ENCODE measurements at places on chromosomes 4 and X.

DNA sequence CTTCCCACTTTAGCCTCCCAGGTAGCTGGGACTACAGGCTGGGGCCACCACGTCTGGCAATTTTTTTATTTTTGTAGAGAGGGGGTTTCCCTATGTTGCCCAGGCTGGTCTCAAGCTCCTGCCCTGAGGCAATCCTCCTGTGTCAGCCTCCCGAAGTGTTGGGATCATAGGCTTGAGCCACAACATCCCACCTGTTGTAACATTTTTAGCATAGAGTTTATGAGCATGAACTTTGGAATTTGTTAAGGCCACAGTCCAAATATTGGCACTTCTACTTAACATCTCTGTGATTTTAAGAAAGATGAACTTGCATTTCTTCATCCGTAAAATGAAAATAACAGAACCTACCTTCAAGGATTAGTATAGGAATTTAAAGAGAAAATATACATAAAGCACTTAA is 445.6 kb downstream of the IQCM start:
- DNase-seq, result no peak

- no peak for DNase-seq
These were observed 81.9 kb downstream of the PJA1 start for GRCh38 chrX:69083361-69083760.

DNA sequence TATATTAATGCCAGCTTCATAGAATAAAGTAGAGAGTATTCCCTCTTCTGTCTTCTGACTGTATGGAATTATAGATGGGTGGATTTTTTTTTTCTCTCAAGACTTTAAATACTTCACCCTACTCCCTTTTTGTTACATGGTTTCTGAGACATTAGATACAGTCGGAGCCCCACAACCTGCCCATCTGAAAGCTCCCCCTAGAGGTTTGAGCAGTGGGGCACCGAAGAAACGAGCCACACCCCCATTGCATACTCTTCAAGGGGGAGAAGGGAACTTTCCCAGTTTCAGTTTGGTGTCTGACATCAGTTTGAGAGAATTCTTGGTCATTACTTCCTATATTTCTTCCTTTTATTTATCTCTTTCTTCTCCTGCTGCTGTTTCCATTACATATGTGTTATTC is 437.6 kb upstream of the AGA start:
- no peak for DNase-seq

DNA sequence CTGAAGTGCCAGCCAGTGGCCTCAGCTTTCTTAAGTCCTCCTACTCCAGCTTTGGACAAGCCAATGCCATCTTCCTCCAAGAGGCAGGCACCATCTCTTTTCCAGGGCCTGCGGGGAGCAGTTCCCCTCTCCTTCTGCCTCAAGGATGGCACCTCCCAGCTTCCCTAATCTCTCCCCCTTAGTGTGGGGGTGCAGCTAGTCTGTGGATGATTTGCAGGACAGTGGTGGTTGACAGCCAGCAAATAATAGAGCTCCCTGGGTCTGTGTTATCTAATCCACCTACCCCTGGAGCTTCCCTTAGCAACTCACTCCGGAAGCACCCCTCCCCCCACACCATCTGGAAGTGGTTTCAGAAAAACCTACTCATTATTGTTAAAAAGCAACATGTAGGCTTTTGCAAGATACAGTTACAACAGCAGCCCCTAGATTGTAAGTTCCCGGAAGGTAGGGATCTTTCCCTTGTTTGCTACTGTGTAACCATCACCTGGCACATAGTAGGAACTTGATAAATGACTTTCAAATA is 247.1 kb downstream of the BCOR start:
- DNase-seq, result peak; percentile 14

DNA sequence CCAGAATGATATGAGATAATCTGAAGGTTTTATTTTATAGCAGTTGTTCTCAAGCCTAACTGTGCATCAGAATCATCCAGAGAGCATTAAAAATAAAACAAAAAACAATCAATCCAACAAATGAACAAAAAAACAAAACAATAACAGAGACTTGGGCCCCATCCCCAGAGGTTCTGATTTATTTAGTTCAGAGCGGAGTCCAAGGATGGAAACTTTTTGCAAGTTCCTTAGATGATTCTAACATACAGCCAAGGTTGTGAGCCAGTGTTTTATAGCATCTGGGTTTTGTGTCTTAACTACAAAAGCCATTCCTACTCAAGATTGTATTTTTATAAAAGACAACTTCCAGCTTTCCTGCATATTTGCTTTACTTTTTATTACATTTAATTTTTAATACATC is 59.4 kb upstream of the GRPR start:
- no peak for DNase-seq

DNA sequence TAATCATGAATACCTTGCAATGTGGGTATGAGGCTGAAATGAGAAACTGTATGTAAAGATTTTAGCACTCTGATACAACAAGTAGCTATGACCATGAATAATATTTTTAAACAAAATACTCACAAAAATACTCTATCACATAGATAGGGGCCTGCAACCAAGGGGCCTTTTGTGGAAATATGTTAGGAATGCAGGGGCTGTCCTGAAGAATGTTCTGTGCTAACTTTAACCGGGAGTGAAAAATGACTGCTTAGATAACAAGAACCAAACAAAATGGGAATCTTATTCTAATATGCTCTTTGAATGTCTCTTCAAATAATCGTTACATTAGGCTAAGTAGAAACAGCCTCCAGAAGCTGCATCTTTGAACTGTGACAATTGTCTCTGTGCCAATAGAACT is 37.9 kb upstream of the GYPA start:
- no peak for DNase-seq

DNA sequence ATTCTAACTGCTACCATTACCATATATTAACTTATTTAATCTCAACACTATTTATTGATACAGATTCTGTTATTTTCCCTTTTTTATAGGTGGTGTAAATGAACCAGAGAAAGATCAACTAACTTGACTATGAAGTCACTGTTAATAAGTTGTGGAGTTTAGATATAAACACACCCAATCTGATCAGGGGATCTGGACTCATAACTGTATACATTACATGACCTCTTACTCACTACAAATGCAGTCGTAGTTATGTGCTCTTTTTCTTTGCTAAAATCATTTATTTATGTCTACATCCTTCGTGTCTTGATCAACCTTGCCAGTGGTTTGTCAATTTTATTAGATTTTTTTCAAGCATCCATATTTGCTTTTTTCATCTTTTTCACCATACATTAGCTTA is 614.8 kb upstream of the FAM241A start:
- DNase-seq, result no peak

DNA sequence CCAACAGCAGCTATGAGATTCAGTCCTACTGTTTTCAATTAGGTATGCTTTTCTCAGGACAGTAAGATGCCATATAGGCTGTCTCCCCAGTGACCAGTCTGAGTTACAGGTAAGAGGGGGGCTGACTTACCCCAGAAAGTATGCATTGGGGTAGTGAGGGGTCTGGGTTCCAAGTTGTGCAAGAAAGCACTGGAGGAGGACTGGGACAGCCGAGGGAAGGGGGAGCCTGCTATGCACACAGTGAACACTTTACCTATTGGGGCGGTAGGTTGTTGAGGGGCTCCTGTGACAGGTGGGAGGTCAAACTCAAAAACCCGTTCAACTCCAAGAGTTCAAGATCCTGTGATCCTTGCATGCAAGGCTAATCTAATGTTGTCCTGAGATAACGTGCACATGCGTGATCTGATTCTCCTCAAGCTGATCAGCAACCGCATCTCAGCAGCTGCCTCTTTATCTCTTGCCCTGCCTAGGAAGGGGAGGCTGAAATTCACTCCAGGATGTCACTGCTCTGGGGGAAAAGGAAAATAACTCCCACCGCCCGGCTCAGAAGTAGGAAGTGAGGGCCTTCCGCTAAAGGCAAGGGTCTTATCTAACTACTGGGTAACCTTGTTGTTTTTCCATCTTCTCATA is 108.8 kb upstream of the KIT start:
- no peak for DNase-seq

DNA sequence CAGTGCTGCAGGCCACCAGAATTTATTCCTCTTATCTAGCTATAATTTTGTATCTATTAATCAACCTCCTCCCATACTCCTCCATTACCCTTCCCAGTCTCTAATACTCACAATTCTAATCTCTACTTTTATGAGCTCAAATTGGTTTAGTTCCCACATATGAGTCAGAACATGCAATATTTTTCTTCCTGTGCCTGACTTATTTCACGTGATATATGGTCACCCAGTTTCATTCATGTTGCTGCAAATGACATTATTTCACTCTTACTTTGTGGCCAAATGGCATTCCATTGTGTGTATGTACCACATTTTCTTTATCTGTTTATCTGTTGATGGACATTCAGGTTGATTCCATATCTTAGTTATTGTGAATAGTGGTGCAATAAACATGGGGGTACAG is 483.5 kb downstream of the ACTRT1 start:
- DNase-seq, result no peak

- no peak for DNase-seq
These were observed 18.7 kb downstream of the KDM6A start for GRCh38 chrX:44891642-44892041.

GRCh38 chrX:38682095-38682494 is 119.2 kb upstream of the MID1IP1 start:
- no peak for DNase-seq

GRCh38 chr4:72352711-72353110 is 216.3 kb downstream of the ADAMTS3 start:
- DNase-seq, result no peak

DNA sequence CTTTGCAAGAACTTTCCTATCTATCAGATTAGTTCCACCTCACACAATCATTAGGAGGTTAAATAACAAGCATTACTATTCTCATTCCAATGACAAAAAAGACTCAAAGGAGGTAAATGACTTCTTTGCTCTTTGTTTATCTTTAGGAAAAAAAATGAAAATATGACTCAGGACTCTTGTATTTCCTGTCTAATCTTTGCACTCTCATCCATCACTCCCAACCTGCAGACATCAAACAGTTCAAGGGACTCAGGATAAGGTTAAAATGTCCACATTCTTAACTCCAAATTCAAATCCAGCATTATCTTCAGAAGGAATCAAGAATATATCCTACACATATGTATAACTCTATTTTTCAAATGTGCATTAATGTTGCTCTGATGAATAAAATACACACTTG is 139.6 kb downstream of the UNC5C start:
- DNase-seq, result no peak

DNA sequence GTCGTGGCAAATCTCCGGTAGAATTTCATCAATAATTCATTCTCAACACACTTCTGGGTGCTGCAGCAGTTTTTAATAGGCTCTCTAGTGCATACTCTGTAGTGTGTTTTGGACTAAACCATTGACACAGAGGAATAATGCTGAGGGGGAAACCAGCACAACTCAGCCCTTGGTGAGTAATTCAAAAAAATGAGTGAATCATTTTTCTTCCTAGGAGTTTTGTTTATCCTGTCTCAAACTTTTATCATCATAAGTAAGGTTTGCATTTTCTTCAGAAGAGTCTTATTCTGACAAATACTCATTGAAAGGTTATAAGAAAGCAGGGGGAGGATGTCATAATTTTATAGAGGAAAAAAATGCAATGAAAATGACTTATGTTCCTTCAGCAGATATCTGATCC is 2542.7 kb downstream of the PCDH7 start:
- DNase-seq, result no peak

DNA sequence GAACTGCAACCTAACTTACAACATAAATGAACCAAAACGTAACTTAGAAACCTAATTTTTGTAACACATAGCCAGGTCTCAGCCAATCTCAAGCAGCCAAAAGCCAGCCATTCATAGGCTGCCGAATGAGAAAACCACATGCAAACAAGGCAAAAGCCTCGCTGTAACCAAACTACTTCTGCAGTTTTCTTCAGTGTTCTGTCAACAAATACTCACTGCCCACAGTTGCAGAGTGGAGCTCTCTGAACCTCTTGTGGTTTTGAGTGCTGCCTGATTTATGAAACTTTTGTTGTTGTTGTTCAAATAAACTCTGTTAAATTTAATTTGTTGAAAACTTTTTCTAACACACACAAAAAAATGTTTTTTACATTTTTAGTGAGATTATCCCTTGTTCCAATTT is 251.2 kb downstream of the PAPSS1 start:
- no peak for DNase-seq

- DNase-seq, result no peak
These were observed 25.9 kb upstream of the MAP3K15 start for GRCh38 chrX:19541196-19541595.

DNA sequence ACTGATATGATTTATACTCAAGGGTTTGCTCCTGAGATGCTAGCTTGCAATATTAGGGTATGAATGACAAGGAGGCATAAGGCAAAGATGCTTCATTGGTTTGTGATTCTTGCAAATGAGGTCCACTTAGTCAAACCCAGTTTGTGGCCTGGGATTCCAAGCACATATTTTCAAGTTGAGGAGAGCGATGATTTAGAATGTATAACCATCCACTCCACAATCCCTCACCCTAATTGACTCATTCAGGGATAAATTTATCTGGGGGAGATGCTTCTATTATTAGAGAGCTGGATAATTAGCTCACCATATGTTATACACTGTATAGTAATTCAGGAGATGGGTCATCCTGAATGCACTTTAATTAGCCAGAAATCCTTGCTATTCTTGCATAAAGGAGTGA is 118.3 kb upstream of the PUDP start:
- DNase-seq, result no peak
